ENCODE measurements at places on chromosomes 5 and 9.

DNA sequence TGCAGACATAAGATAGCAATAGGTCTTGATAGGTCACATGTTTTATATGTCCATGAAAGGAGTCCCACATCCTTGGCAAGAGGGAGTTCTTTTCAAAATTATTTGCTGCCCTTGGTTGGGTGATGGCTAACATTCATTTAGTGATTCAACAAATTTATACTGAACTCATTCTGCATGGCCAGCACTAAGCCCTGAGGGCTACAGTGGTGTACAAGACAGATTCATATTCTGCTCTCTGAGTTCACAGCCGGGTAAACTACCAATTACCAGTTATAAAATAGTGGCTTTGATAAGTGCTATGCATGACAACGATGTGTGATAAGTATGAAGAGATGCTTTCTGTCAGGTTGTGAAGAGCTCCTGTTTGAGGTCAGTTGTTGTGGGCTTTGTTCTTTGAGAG lies 340.0 kb downstream of the GABRG2 start:
- DNase-seq, result no peak

DNA sequence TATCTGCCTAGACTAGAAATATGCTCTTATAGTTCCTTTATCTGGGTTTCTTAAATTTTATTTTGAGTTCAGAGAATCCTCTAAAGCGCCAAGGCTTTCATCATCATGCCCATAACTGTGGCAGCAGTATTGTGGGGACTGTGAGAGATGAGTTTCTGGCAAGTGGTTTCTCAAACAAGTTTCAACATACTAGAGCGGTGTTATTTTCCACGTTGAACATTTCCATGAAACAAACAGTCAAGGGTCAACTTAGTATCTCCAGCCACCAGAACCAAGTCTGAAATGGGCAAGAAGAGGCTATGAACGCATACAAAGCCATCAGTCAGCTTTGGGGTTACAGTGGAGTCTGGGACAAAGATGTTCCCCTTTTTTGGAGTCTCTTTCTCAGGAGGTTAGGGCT lies 40.3 kb downstream of the SERINC5 start:
- no peak for DNase-seq

GRCh38 chr9:93567271-93567959 lies 9.0 kb upstream of the PHF2 start:
- DNase-seq, result no peak

DNA sequence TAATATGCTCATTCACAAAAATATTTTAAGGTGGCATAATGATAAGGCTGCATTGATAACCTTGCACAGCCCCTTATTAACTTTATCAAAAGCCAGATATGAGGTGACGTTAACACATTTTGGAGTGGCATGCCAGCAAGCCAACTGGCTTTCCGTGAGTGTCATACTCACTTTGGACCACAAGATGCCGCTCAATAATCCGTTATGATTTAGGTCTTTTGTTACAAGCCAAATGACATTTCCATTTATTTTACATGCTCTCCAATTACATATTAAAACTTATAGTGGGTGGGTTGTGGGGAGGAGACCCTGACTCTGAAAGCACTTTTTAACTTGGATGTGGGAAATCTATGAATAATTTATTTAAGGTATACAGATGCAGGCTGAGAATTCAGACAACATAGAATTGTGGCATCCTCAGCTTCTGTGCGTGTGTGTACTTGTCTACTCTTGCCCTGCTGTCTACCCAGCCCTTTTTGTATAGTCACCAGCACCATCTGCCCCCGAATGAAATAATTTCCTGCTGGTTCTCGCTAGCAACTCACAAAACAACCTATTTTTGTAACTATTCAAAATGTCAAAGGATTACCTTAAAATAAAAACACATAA lies 305.1 kb downstream of the PSAT1 start:
- no peak for DNase-seq

- no peak for DNase-seq
Observed at GRCh38 chr9:132575005-132575609, 7.3 kb upstream of the BARHL1 start.

DNA sequence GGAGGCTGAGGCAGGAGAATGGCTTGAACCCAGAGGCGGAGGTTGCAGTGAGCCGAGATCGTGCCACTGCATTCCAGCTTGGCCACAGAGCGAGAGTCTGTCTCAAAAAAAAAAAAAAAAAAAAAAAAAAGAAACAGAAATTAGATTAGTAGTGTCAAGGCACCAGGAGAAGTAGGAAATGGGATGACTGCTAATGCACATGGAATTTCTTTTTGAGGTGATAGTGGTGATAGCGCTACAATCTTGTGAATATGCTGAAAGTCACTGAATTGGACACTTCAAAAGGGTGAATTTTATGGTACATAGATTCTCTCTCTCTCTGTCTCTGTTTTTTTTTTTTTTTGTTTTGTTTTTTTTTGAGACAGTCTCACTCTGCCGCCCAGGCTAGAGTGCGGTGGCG lies 42.1 kb upstream of the SUB1 start:
- DNase-seq, result no peak

DNA sequence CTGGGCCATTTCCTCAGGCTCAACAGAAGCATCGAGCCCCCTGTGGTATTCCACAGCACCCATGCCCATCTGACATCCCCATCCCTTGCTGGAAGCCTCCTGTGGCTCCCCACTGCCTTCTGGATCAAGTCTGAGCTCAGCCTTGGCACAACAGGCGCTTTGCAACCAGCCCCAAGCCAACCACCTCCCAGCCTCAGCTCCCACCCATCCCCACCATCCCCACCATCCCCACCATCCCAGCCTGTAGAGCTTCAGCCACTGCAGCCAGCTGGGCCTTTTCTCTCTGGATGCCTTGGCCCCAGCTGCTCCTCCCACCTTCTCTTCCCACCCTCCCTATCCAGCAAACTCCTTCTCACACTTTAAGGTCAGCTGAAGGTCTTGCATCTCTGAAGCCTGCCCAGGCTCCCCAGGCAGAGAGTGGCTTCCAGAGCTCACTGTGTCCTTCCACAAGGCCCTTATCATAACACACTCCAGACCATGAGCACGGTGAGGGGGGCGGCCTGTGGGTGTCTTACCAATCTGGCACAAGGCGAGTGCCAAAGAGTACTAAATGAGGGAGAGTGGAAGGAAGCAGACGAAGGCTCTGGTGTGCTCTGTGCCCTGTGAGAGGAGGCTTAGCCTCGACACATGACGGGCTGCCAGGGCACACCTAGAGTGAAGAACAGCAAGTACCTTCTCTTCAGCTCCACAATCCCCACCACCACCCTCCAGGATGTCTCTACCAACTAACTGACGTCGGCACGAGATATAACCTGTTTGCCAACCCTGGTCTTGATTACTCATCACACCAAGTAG lies 6.5 kb downstream of the HIGD2A start:
- no peak for DNase-seq

- no peak for DNase-seq
Observed at GRCh38 chr5:172600571-172600970, 40.5 kb upstream of the NEURL1B start.

DNA sequence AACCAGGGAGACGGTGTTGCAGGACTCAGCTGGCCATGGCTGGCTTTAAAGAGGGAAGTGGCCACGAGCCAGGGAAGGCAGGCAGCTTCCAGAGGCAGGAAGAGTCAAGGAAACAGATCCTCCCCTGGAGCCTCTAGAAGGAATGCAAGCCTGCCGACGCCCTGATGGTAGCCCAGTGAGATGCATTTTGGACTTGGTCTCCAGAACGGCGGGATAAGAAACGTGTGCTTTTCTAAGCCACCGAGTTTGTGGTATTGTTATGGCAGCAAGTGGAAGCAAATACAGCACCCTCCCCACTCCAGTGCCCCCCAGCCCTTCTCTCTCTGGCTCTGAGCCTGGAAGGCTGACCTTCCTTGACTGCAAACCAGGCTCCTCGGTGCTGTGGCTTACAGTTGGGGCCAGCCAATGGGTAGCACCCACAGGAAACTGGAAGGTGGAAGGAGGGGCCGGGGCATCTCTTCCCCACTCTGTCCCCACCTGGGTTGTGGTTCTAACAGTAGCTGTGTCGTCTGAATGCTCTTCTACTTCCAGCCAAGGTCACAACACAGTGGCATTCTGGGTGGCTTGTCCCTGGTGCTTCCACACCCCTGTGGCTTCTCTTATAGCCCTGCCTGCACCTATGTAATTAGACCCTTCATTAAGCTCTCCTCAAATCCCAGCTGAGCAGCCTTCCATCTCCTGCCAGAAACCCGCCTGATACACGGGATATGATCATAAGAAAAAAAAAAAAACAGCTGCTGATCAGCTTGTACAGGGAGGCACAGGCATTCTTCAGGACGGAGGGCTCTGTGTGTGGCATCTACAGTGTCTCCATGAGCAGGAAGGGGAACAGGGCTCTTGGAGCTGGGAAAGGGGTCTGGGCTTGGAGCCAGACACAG lies 29.9 kb upstream of the UNC5A start:
- DNase-seq, result no peak

DNA sequence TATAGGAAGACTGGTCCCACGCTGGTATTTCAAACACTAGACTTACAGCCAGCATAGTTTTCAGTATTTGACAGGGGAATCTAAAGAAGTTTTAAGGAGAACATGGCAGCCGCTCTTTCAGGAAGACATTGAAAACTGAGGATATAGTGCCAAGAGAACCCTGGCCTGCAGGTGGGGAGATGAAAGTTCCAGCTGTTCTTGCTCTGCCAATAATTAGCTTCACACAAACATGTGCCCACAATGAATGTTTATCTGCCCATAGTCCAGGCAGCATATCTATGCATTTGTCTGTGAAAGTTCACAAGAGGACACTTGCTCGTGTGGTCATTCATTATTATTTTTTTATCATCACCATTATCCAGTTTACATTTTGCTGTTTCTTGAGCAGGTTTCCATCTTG lies 47.6 kb upstream of the AGXT2 start:
- no peak for DNase-seq

DNA sequence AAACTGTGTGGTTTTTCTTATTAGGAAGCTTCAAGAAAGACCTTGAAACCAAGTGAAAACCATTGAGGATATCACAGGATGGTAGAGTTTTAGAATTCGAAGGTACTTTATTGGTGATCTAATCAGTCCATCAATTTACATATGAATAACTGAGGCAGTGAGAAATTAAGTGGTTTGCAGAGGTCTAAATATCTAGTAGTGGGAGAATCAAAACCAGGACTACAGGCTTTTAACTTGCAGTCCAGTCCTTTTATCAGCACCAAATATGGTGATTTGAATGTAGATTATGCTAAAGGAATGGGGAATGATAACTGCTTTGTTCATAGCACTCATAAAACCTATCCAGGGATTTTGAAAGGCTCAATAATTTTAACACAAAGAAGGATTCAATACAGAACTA lies 85.8 kb downstream of the ZSWIM6 start:
- no peak for DNase-seq

DNA sequence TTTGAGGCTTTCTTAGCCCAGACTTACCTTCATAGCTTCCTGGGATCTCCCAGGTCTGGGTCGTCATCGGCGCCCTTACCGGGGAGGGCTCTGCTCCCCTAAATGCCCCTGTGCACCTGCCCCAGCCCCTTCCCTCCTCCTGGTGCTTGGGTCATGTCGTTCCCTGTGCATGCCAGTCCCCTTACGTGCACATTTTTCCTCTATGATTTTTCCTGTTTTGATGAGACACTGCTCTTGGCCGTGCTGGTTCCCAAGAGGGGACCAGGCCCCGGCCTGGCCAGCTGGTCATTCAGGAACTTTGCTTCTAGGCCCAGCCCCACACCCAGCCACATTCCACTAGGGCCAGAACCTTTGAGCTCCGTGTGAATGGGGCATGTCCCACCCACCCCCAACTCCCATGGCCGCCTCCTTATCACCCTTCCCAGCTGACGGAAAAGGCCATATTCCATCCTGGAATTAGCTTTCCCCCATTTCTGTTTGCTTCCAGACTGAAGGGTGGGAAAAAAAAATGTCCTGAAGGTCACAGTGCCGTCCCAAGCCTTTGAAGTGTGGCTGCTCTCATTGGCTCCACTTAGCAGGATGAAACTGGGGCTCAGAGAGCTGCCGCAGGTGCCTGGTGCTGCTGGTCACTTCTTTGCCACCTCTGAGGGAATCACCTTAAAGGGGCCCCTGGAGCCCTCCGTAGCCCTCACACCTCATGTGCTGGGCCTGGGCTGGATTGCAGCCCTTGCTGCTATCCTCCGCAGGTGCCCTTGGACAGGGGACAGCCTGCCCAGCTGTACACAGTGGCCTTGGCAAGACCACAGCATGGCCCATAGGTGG lies 25.1 kb downstream of the ERGIC1 start:
- DNase-seq, result no peak

DNA sequence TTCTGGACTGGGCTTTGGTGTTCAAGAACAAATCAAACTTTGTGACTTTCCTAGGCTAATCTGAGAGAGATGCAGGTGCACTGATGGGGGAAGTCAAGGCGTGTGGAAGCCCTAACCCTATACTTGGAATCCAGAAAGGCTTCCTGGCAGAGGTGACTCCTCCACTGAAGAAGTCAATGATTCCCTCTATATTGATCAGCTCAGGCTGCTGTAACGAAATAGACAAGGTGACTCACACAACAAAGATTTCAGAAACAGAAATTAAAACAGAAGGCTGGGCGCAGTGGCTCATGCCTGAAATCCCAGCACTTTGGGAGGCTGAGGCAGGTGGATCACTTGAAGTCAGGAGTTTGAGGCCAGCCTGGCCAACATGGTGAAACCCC lies 69.6 kb upstream of the GGTA1 start:
- no peak for DNase-seq

- no peak for DNase-seq
Observed at GRCh38 chr5:54443270-54443669, 12.2 kb upstream of the HSPB3 start.

GRCh38 chr9:107547772-107548297 lies 58.3 kb upstream of the KLF4 start:
- DNase-seq, result no peak

DNA sequence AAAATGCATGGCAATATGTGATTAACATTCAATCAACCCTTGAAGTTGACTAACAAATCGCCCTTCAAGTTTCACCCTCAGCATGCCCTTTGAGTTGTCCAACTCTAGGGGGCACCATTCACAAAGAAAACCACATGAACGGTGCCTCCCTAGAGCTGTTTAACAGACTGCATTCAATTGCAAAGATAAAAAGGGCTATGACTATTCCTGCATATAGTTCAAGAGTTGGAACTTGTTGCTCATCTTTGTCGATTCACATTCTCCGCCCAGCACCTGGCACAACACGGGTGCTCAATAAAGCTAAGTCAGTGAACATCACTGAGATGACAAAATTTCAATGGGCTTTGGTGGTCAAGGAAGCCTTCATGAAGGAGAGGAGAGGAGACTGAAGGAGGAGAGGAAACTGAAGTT lies 69.6 kb upstream of the SLC30A5 start:
- no peak for DNase-seq

GRCh38 chr9:17294822-17295624 lies 160.2 kb downstream of the CNTLN start:
- DNase-seq, result no peak

- no peak for DNase-seq
Observed at GRCh38 chr9:93680443-93681268, 104.3 kb downstream of the PHF2 start.

GRCh38 chr5:147504535-147504934 lies 5.3 kb downstream of the DPYSL3 start:
- DNase-seq, result no peak

- DNase-seq, result no peak
Observed at GRCh38 chr9:117464941-117465616, 50.2 kb upstream of the ASTN2 start.

GRCh38 chr5:158594595-158595242 lies 505.0 kb downstream of the EBF1 start:
- no peak for DNase-seq

- no peak for DNase-seq
Observed at GRCh38 chr5:154829181-154829588, 21.2 kb downstream of the FAXDC2 start.

Measured in stimulated activated CD8-positive, alpha-beta memory T cell treated with anti-CD3 and anti-CD28 coated beads, Interleukin-12 subunit alpha, Interleukin-12 subunit beta, amount 100 ng/mL, for 4 hours (primary cell).